Stomach (tissue), 19 donors: ENCODE measurements at places on chromosomes 3 and 15. TPM values are rescaled to one million over a fixed set of nuclear protein-coding genes. Genes with fewer than 3 reads are reported as not detected.
A peak's percentile ranks its signal among the peaks of the same experiment; 100 is the strongest.

The CILP gene
- 28.7 TPM for total RNA-seq

DNA sequence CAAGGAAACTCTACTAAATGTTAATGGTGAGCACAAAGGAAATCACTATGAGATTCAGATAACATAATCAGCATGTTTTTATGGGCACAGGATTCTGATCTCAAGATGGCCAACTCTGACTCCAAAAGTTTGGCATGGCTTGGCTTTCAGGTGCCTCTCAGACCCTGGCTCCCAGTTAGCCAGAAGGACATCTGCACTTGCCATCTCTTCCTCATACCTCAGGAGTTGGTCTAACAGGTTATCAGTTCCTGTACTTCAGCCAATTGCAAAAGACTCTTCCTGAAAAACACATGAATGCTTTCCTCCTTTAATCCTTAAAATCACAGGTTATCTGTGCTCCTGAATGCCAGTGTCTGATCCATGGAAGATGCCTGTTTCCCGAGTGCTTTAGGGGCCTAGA lies 25.0 kb downstream of the TMPRSS7 start:
- no peak for DNase-seq

- no peak for DNase-seq
Observed at GRCh38 chr3:20075197-20075596, 35.0 kb downstream of the KAT2B start.

The GOLGA8J gene
- not detected for total RNA-seq

The IL17RC gene
- total RNA-seq = 20.1 TPM

- DNase-seq = no peak
Observed at GRCh38 chr3:78792733-78793132, 975.1 kb downstream of the ROBO1 start.

DNA sequence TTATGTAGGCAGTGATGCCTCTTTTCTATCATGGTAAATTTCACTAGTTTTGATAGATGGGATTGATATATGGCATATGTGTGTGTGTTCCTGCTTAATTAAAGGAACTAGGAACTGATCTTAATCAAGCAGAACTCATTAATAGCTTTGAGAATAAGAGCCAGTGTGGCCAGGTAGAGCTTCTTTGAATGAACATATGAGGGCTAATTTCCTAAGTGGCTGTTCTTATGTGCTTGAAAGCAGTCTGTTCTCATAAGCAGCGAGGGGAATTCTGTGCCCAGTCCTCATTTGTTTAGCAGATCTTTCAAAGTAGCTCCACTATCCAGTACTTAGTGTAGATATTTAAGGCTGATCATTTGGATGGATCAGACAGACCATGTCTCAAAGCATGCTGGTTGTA lies 164.2 kb downstream of the GABRG3 start:
- DNase-seq = no peak

DNA sequence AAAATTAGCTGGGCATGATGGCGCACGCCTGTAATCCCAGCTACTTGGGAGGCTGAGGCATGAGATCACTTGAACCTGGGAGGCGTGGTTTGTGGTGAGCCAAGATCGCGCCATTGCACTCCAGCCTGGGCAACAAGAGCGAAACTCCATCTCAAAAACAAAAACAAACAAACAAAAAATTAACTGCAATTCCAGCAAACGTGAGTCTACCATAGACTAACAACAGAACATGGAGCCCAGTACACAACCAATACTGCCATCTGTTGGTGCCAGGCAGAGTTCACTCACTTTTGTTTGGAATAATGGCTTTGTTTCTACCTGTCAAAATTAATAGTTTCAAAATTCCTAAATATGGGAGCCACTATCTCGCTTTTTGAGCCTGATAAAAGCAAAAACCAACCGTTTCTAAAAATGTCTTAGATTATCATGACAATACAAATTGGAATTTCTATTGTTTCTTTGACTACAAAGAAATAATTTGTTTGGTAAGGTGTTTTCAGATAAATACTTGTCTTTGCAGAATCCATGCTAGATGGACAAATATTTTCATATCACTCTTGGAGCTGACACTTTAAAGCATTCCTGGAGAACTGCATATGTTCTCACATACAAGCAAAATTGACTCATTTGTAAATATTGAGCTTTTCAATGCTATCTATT lies 45.0 kb downstream of the GPR176 start:
- DNase-seq = peak; percentile 36

DNA sequence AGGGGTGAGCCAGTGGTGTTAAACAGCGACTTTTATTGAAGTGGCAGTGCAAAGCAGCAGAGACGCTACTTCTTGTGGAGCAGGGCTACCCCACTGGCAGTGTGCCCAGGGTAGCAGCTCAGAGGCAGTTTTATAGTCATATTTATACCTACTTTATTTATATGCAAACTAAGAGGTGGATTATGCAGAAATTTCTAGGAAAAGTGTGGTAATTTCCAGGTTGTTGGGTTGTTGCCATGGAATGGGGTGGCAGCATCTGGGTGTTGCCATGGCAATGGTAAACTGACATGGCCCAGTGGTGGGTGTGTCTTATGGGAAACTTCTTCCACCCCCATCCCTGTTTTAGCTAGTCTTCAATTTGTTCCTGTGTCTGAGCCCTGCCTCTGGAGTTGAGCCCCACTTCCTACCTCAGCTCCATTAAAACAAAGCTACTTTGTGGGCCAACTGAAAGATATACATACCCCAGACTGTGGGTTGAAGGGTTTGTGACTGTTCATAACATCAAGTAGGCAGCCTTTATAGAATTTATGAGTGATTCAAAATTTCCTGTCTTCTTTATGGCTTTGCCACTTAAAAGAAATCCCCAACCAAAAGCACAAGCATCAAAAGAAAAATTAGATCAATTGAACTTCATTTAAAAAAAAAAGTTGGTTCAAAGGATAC lies 60.3 kb downstream of the EBLN2 start:
- DNase-seq = no peak
